ENCODE measurements at places on chromosomes 2 and 18.

- DNase-seq: no peak
These were observed 127.5 kb upstream of the TMEM200C start for GRCh38 chr18:6022845-6023244.

GRCh38 chr2:54723996-54724559 is 616 bp downstream of the EML6 start:
- no peak for DNase-seq

DNA sequence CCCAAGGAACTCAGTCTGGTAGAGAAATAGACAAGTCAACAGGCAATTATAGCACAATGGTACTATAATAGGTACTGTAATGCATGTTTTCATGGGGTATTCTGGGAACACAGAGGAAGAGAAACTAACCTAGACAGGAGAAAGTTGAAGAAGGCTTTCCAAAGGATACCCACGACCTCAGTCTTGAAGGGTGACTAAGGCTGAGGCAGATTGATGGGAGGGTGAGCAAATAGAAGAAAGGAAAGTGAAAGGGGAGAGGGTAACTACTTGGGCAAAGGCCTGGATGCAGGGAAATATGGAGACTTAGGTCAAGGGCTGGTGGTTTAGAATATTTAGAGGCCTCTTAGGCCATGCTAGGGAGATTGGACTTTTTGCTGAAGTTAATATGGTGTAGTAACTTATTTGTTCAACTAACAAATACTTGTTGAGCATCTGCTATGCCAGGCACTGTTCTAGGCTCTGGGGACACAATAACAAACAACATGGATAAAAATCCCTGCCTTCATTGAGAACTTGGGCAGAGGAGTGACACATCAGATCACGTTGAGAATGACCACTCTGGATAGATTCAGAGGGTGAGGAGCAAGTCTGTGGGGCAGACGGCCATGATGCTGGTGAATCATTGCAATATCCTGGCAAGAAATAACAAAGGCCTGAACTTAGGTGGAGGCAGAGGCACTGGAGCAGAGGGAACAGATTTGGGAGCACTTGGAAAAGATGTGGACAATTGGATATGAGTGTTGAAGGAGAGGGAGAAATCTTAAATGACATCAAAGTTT is 56.4 kb downstream of the PLB1 start:
- no peak for DNase-seq

- DNase-seq: no peak
These were observed 91.4 kb downstream of the ACSL3 start for GRCh38 chr2:222952204-222952603.

DNA sequence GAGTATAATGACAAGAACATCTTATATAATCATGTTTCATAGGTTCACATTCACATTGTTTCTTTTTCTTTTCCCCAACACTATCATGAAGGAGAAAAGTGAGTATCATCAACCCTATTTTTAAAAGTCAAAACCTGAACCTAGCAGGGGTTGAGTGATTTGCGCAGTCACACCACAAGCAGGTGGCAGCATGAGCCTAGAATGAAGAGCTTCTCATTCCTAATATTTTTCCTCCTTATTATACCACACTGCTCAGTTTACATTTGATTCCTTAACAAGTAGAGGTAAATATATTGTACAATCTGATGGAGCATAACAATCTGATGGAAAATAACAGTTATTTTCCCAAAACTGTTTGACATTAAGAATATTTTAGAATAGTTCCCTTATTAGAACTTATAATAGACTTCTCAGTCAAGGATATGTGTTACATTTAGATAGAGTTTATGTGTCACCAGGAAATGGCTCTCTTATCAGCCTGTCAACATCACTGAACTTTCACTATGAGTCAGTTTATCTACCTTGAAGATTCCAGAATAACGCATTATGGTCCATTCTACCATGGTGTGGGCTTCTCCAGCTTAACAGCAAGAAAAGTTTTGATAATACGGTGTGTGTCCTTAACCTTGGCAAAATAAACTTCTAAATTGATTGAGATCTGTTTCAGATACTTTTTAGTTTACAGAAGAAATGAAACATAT is 119.5 kb downstream of the NEB start:
- DNase-seq: no peak

- DNase-seq: peak; percentile 34
These were observed 2.6 kb downstream of the TET3 start for GRCh38 chr2:73987109-73987947.

- DNase-seq: no peak
These were observed 78.6 kb downstream of the BARD1 start for GRCh38 chr2:214730800-214731407.

DNA sequence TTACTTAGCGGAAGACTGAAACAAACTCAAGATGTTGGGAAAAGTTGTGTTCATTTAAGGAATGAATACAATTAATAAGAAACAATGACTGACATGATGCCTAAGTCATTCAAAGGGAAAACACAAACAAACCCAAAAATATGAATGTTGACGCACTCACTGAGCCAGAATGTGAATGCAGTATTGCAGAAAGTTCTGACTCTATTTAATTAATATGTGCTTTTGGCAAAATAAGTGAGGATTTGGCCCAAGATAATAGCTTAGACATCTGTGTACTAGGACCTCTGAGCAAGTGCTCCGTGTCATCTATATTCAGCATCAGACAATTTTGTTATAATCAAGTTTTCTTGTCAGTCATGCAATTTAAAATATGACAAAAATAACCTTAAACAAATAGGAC is 1138.8 kb upstream of the NXPH2 start:
- DNase-seq: no peak

All from immature natural killer cell (primary cell).